Trophoblast cell (in vitro differentiated cells and primary cell): ENCODE measurements at places on chromosomes 7 and 10.
A peak's percentile ranks its signal among the peaks of the same experiment; 100 is the strongest.

GRCh38 chr7:10889266-10889898 is 84.3 kb upstream of the PHF14 start:
- DNase-seq, result peak; percentile 67

DNA sequence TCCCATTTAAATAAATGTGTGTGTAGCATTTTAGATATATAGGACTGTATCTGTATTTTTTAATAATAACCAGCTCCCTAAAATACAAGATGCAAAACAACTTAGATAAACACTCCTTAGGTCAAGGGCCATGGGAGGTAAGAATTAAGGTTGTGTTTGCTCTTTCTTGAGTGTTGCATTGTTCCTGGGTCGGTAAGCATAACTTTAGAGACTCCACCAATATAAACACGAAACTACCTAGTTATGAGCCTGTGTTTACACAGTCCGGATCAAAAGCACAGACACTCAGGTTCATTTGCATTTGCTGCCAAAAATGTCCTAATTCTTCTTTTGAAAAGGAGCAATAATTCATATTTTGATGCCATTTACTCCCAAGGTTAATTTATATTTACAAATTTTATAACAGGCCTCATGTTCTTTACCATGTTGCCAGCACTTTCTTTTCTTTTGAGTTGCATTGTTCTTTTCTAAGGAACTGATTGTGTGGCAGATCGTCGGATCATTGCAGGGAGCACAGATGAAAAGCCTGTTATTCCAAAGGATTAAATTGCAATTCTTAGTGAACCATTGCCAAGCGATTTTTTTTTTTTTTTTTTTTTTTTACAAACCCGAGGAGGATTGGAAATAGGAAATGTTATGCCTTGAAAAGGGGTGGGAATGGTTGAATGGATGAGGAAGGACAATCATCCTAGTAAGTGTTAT is 45.8 kb upstream of the GLCCI1 start:
- no peak for DNase-seq

DNA sequence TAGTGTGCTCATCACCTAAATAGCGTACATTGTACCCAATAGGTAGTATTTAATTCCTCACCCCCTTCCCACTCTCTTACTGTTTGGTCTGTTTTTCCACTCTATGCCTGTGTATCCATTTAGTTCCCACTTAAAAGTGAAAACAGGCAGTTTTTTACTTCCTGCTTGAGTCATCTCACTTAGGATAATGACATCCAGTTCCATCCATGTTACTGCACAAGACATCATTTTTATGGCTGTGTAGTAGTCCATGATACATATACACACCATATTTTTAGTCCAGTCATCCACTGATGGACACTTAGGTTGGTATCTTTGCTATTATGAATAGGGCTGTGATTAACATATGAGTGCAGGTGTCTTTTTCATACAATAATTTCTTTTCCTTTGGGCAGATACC is 10.1 kb downstream of the STK17A start:
- DNase-seq, result no peak

GRCh38 chr10:1738950-1739349 is 1.6 kb upstream of the ADARB2 start:
- no peak for DNase-seq

GRCh38 chr10:114404171-114405010 is at the start of gene AFAP1L2:
AFAP1L2 (minus strand) TSS chr10:114404502; CDS start chr10:114404455, 47 bp downstream.
- DNase-seq, result peak; percentile 23

- no peak for DNase-seq
Measured at GRCh38 chr7:101066833-101067177, 18.5 kb upstream of the TRIM56 start.

DNA sequence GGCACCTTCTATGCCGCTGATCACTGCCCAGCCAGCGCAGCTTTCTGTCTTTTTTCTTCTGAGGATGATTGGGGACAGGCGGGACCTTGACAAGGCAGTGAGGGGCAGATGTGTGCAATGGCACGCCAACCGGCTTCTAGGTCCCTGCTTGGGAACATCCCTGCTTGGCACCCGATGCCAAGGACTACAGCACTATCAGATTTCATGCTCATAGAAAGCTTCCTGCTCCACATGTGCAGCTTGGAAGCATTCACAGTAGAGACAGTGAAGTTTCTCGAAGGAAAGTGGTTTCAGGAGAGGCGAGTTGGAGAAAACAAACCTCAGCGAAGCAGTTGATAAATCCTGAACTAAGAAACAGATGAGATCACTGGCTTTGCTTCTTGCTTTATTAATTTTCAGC is 267.5 kb upstream of the HABP2 start:
- no peak for DNase-seq

DNA sequence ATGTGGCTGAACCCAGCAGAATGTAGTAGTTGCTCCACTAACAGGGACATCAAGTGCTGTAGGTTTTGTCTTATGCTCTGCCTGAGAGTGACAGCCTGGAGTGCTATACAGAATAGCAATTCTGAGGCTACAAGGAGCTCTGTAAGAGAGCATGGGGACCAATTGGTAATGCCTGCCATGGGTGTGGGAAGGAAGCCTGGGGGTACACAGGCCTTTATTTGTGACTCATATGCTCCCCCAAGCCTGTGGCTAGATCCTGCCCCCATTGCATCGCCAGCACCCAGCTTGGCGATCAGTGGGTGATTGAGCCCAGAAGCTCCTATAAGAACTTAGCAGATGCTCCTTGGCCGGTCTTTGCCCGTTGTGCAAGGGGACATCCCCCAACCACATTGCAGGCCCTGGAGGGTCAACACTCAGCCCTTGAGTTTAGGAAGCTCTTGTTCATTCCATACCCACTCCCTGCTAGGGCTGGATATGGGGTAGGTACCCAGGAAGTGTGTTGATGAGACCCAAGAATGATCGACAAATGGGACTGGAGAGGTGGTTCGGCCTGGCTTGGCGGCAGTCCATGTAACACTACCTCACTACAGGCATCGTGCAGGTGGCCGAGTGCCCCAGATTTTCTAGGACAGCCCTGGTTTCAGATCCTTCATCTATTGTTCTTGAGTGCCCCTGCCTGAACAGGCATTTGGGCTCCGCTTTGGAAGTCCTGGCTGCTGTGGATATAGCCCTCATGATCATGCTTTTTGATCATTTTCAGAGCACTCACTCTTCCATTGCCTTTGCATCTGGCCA is 37.7 kb downstream of the ZMIZ1 start:
- no peak for DNase-seq

DNA sequence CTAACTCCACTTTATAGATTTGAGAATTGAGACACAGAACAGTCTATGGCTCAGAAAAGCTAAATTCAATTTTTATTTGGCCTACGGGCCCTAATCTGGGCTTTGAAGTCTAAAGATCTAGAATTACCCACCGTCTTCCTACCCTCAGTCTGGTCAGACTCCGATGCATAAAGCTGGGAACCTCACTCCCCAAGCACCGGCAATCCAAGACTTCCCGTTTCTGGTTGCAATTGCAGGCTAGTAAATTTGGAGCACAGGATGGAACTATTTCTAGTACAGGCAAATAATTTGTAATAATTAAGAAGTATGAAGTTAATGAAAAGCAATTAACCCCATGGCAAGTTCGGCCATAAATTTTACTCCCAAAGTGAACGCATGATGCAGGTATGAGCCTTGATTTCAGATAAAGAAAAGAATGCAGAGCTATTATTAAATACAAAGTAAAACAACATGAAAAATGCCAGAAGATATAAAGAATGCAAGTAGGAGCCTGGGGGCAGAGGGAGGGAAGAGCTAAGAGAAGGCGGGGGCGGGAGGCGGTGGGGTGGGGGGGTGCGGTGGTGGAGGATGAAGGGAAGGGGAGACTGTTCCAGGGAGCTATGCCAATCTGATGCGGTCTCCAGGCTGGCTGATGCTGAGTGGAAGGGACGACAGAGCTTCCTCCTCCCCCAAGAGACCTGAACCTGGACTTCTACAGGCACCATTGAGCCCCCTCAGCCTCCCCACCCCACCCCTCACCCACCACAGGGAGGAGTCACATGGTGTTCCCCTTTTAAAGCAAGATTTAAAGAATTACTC is 45.1 kb downstream of the BPGM start:
- peak; percentile 41 for DNase-seq

GRCh38 chr7:1059200-1060091 is 15.1 kb downstream of the GPR146 start:
- peak; percentile 95 for DNase-seq

DNA sequence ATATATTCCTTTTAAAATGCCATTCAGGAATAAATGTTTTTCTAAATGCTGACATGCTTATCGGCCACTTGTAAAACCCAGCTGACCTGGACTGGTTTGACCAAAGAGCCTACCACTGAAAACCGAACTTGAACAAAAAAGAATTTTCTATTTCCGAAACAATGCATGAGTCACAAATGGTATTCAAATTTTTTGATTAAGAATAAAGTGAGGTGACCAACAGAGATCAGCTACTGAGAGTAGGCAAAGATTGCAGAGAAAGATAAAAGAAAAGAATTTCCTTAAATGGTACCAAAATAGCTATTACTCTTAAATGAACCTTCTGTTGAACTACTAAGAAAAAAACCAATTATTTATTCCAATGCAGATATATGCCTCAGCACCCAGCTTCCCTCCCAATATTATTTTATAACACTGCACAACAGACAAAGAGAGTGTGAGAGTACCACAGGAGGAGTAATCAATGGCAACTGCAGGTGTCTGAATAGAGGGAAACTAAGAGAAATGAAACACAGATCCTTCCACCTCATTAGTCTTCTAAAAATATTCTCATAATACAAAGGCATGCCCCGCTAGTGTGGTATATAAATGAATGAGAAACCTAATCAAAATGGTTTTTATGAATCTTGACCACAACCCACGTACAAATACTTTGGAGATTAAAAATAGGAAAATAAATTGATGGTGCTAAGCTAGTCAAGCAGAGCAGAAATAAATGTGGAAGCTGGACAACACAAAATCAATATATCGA is 20.1 kb downstream of the OSBPL3 start:
- no peak for DNase-seq

- no peak for DNase-seq
Measured at GRCh38 chr7:69683002-69683401, 84.7 kb downstream of the AUTS2 start.

DNA sequence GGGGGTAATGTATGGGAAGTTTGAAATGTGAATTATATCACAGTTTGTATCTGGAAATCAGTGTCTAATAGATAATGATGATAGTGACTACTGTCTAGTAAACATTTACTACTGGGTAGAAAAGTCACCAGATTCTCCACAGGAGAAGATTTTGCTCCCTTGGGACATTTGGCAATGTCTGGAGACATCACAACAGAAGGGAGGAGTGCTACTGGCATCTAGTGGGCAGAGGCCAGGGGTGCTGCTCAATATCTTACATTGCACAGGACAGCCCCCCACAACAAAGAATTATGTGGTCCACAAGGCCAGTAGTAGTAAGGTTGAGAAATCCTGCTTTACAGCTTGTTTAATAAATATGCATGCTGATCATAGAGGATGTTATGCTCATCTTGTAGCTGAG is 92.3 kb upstream of the PRPS1L1 start:
- no peak for DNase-seq

GRCh38 chr10:60182691-60183090 is 207.0 kb downstream of the ANK3 start:
- no peak for DNase-seq

- DNase-seq, result no peak
Measured at GRCh38 chr10:13068484-13068883, 31.5 kb upstream of the OPTN start.
